ENCODE measurements at places on chromosomes 3 and 15.

DNA sequence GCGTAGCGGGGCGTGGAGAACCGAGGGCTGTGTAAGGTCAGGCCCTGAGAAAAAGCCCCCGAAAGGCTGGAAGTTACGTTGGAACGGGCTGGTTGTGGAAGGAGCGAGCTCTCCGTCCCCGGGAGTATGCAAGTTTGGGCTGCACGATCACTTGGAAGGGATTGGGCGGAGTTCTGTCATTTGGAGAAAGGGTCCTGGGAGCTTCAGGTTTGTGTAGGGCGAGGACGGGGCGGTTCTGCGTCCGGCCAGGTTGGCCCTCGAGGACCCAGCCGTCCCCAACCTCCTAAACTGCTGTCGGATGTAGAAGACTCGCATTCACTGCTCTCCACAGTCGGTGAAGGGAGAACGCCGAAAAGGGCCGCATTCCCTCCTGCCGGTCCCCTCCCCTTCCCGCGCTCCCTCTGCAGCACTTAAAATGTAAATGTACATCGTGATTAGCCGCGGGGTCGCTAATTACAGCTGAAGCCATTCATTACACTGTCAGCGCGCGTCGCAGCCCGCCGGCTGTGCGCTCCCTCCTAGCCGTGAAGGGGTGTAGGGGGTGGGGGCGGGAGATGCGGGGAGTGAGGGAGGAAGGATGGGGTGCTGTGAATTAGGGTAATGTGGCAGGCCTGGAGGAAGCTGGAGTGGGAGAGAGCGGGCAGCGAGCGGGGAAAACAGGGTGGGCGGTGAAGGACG, 2.5 kb upstream of the RPP25 start:
- no peak for DNase-seq

DNA sequence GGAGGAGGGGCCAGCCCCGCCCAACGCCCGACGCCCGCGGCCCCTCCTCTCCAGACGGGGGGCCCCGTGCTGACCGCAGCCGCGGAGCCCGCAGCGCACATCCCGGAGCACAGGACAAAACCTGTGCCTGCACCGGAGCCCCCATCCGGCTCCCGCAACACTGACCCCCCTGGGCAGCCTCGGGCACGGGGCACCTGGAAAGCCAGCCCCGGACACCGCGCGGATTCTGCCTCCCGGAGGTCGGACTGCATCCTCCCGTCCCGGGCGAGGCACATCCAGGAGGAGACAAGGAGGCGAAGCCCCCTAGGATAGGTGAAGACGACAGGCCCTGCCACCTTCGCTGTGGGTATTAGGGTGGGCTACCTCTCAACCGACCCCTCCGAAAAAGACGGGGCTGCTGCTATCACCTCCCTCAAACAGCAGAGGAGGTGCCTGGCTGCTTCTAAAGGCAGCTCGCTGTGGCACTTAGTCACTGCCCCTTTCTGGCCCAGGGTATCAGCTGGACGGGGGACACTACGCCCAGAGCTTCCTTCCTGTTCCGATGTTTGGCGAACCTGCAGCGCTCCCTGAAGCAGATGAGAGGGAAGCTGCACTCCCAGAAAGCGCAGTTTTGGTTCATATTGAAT, 10.6 kb downstream of the XXYLT1 start:
- DNase-seq = no peak

- no peak for DNase-seq
Measured at GRCh38 chr15:59244337-59244736, 37.7 kb downstream of the LDHAL6B start.

DNA sequence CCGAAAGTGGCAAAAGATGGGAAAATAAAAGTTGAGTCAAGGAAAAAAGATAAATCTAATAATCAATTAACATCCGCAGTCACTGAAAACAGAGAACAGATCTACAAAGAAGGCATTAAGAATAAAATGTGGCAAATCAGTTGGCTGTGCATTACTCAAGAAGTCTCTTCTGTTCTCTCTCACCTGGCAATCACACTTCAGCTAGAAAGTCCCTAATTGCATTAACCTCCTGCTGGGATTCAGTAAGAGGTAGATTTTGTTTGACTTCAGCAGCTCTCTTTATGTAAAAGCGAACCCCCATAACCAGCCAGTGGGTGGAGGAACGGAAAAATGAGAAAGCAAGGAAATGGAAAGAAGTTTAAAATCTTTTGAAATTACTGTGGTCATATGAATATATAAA, 94.7 kb upstream of the PLXND1 start:
- DNase-seq = no peak

DNA sequence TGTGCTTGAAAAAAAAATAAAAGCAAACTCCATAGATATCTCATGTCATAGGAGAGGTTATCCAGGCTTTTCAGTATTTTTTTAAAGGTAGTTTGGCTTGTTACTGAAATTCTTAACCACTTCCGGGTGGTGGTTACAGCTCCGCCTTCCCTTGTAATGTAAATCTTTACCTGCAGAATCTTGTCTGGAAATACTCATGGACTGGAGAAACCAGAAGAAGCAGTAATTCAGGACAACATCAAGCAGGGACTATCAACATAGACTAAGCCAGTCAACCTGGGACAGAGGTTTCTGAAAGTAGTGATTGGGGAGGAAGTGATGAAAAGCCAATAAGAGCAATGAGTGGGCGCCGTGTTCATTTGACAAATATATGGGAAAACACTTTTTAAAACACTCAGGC, 78.9 kb upstream of the SKOR1 start:
- no peak for DNase-seq

DNA sequence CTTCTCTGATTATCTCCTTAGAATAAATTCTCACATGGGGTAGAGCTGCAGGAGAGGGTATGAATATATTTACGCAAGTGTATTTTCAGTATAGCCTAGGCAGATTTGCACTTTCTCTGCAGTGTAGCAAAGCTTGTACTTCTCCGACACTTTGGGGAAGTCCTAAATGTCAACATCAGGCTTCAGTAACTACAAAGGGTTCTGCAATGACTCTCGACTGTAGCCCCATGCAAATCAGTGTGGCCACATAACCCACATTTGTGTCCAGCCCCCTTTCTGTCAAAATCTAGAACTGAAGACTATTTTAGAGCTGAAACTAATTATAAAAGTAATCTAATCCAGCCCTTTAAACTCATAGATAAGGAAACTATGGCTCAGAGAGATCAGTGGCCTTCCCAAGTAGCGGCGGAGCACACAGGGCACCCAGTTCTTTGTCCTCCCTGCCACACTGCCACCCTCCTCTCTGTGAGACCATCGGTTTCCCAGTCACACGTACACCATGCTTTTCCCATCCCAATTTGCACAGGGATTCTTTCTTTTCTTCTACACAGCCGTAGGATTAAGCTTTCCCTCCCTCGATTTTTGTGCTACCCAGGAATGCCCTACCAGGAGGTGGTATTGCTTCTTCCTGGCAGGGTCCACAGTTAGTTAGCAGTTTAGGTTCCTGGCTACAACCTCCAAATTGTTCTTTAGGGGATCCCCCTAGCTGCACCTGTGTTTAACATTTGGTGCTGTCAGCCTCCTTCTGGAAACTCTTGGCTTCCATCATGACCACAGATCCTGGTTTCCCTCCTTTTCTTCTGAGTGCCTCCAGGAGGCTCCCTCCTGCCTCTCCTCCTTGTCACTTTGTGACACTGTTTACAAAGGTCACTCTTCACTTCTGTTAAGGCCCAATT, 22.9 kb downstream of the MRAS start:
- DNase-seq = no peak

DNA sequence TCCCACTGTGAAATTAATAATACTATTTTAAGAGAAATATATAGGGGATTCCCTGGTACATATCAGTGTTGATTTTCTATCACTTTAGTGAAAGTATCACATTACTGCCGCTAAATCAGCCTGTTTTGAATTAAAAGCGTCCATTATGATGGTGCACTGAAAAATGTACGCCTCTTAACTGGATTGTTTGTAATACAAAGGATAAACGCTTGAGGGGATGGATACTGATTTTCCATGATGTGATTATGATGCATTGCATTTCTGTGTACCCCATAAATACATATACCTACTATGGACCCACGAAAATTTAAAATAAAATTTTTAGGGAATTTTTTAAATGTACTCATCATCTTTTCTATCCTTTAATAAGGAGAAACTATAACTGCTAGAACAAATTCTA, 478.6 kb downstream of the MAGI1 start:
- no peak for DNase-seq

- peak; percentile 18 for DNase-seq
Measured at GRCh38 chr15:92883163-92883875, 16.8 kb upstream of the CHD2 start.

GRCh38 chr3:134751831-134752230, 43.2 kb upstream of the EPHB1 start:
- DNase-seq = no peak

- DNase-seq = no peak
Measured at GRCh38 chr3:155370198-155370597, 76.7 kb upstream of the STRIT1 start.

DNA sequence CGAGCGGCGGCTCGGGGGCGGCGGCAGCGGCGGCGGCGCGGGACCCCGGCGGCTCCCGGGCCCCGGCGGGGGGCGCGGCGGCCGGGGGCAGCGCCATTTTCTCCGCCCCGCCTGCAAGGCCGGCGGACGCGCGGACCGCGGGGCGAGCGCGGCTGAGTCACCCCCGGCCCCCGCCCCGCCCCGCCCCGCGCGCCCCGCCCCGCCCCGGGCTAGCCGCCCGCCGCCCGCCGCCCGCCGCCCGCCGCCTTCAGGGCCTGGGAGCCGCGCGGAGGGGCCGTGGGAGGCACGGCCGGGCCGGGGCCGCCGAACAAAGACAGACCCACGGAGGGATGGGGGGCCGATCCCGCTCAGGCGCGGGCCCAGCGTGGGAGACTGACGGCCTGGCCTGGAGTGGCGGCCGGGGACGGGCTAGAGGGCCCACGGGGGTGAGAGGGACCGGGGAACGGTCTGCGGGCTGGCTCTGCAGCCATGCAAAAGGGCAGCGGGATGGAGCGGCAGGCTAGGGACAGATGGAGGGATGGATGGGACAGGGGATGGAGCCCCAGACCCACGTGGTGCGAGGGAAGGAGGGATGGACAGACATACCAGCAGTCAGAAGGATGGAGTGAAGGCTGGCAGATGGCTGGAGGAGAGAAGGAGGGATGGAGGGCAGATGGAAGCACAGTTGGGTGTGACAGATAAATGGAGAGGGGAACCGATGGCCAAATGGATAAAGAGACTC, at the start of gene EIF4E3:
TSS of gene EIF4E3 (minus strand) at position 132 of the 721 bp plus-strand sequence. CDS start at position 97, 35 bp downstream.
- DNase-seq = peak; percentile 20

- DNase-seq = no peak
Measured at GRCh38 chr3:84943379-84943778, 15.4 kb upstream of the CADM2 start.

DNA sequence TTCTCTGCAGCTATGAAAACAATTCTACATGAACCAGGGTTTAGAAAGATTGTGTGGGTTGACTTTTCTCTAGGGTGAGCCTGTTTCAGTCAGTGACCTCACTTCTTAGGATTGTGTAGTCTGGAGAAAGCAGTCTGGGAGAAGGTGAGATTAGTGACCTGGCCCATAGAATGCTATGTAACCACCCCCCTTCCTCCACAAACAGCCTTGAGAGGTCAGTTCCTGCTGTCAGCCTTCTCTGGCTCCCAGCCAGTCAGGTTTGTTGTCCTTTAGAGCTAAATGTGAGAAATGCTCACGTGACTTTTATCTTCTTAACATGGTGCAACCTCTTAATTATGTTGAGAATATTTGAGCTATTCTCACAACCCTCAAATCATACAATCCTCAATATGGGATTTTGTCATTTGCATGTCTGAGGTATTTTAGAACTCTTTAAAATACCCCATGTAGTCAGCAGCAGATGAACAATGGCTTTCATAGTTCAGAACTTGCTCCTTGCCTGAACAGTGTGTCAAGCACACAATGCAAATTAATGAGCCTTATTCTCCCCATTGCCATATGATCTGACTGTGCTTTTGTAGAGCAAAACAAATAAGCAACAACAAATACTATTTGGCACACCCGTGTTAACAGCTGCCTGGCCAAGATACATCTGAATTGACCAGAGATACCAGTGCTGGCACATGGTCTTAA, 311.6 kb downstream of the CNTN6 start:
- no peak for DNase-seq

DNA sequence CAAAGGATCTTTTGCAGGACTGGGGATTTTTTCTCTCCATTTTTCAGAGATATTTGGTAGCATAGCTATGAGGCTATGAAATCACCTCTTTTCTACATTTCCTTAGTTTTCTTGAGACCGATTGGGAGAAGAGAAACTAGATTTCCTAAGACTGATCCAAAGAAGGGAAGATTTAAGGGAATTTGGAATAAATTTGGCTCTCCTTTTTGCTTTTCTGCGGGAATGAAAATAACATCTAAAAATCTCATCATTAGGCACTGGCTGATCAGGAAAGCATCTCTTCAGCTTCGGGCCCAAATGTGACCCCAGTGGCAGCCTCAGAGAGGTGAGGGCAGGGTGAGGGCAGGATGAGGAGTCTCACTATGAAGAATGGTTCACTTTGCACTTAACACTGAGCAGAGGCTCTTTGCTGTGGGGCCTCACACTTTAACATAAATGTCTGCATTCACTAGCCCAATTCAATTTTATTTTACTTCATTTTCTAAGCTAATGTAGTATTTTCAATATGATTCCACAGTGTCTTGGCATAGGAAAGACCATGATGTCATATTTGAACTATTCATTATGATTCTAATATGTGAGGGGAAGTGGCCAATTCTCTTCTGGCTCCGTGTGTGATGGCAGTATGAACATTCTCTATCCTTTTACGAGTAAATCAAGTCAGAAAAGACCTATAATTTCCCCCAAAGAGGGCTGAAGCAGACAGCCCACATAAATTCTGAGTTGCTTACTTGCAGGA, 193.2 kb downstream of the MEX3B start:
- no peak for DNase-seq

DNA sequence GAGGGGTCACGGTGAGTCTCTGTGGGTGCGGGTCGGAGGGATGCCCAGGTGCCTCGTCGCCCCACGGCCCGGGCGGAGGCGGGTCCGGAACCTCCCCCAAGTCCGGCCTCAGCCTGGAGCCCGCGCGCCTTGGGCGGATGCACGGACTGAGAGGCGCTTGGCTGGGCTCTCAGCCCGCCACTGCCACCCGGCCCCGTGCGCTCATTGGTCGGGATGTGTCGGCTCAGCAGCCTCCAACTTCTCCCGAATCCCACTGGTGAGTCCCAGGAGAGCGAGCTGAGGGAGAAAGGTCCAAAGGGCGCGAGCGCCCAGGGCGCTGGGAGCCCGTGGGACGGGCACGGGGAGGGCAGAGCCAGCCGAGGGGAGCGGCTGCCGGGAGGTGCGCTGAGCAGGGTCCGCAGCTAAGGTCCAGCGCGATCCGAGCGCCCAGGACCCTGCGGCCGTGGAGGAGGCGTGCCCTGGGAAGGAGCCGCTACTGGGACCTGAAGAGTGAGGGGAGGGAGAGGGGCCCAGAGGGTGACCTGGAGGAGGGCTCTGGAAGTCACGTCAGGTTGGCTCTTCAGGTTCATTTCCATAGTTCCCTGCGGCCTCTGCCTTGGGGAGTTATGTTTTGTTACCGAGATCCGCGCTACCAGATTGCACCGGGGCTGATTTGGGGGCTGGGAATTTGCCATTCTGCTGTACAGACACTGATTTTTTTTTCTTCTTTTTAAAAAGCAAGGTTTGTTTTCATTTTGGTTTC, at the start of gene MME:
TSS of gene MME (plus strand) at position 574 of the 742 bp plus-strand sequence. CDS start 3,849 bp downstream, outside the sequence.
- no peak for DNase-seq

- no peak for DNase-seq
Measured at GRCh38 chr15:39434751-39435238, 146.1 kb upstream of the THBS1 start.

All from activated CD4-positive, CD25-positive, alpha-beta regulatory T cell (primary cell).